DND-41 (cell line): ENCODE measurements at places on chromosomes 16 and 17.

DNA sequence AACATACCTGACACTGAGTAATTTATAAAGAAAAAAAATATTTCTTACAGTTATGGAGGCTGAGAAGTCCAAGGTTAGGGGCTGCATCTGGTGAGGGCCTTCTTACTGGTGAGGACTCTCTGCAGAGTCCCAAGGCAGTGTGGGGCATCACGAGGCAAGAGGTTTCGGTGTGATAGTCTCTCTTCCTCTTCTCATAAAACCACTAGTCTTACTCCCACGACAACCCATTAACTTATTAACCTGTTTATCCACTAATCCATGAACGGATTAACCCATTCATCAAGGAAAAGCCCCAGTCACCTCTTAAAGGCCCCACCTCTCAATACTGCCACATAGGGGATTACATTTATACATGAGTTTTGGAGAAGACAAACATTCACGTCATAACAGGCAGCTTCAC lies 20.1 kb downstream of the CIITA start:
- H3K36me3 ChIP-seq, result no peaks in the 10 kb centered on the region
- no peak overlapping the region for H3K27ac ChIP-seq
- no peaks in the 10 kb centered on the region for H3K4me1 ChIP-seq
- H3K27me3 ChIP-seq, result no peaks in the 10 kb centered on the region

GRCh38 chr16:85520853-85521521 lies 92.1 kb upstream of the GSE1 start:
- no peak overlapping the region for H3K4me3 ChIP-seq
- H3K36me3 ChIP-seq, result no peaks in the 10 kb centered on the region
- no peak overlapping the region for H3K27ac ChIP-seq

DNA sequence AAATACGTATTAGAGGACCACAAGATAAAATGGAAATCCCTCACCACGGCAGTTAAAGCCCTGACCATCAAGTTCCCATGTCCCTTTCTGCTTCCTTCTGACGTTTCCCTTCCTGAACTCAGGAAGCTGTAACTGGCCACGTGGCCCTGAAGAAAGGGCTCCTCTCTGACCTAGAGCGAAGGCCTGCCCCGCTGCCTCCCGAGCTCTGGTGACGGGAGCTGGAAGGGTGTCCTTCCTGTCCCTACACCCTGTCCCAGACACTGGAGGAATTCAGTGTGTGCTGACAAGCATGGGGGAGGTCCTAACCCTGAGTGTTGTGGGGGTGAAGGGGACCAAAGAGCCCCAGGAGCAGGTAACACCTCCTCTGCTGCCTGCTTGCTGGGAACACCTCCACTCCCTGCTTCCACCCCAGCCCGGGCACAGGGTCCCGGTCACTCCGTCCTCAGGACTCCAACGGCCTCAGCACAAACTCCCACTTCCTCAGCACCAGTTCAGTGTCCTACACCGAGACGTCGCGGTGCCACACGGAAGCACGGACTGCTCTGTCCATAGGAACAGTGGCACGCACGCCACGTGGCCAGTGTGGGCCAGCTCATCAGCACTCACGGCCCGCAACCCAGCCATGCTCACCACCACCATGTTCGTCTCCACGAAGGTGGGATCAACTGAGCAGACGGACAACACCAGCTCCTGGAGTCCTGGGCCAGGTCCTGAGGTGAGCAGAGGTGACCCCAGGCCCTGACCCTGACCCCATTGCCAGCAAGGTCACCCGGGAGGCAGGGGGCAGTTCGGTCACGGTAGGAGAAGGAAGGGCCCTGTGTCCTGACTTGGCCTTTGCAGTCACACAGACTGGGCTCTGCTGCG lies 16.9 kb downstream of the TMEM235 start:
- no peak overlapping the region for H3K4me3 ChIP-seq
- DNase-seq, result no peak
- no peaks in the 10 kb centered on the region for H3K27me3 ChIP-seq
- H3K4me1 ChIP-seq, result peaks cover 31% of the 10 kb centered on the region

GRCh38 chr17:51813140-51813783 lies 345.3 kb downstream of the CA10 start:
- H3K36me3 ChIP-seq, result no peaks in the 10 kb centered on the region
- DNase-seq, result no peak
- no peaks in the 10 kb centered on the region for H3K4me1 ChIP-seq
- peaks cover 5% of the 10 kb centered on the region for H3K27me3 ChIP-seq

DNA sequence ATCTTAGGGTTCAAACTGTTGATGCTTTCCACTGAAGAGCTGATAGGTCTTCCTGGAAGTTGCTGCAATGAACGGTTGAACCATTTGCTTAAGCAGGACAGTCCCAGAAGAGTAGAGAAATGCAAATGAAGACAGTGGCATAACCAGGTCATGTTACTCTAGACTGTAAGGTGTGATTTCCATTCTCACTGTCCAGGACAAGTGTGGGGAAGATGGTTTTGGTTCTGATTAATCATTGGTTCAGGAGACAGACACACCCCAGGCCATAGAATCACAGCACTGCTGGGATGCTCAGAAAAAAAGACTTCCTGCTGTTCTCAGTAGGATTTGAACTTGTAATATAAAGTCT lies 34.8 kb upstream of the XYLT2 start:
- no peaks in the 10 kb centered on the region for H3K36me3 ChIP-seq
- DNase-seq, result no peak
- H3K27me3 ChIP-seq, result peaks cover 21% of the 10 kb centered on the region
- H3K4me1 ChIP-seq, result no peaks in the 10 kb centered on the region

DNA sequence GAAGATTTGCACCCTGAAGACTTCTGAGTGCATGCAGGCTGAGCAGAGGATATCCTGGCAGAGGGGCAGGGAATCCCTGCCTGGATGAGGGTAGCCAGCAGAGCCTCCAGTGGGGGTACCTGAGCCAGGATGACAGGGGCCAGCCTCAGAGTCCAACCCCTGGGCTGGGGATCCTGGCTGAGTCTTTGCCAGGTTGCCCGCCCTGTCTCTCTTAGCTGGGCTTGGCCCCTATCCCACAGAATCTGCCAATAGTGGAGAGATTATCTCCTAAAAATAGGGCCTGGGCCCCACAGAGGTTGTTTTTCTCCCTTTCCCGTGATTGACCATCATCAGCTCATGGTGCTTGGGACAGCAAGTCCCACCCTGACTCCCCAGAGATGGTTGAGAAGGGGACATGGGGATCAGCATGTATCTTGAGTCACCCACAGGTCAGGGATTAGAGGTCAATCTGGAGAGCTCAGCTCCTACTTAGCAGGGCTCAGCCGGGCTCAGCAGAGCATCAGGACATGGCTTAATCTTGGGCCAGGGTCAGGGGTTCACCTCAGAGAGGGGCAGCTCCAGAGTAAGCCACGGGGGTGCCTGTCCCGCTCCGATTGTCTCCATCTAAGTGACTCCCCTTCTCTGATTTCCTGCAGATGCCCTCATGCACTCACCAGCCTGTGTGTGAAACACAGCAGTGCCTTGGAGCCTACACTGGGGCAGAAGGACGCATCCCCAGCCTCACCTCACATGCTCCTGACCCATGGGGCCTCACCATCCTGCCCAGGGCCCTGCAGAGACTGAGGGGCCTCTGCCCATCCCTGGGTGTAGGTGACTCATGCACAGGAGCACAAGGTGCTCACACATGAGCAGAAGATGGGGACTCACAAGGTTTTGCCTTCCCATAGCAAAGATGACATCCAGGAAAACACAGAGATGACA lies 11.5 kb downstream of the CDH16 start:
- no peak overlapping the region for H3K4me3 ChIP-seq
- no peaks in the 10 kb centered on the region for H3K27me3 ChIP-seq
- H3K4me1 ChIP-seq, result no peaks in the 10 kb centered on the region
- DNase-seq, result no peak
- H3K36me3 ChIP-seq, result no peaks in the 10 kb centered on the region

GRCh38 chr17:19317359-19318095 lies 45.0 kb downstream of the B9D1 start:
- no peaks in the 10 kb centered on the region for H3K36me3 ChIP-seq
- H3K4me3 ChIP-seq, result no peak overlapping the region
- H3K4me1 ChIP-seq, result no peaks in the 10 kb centered on the region

DNA sequence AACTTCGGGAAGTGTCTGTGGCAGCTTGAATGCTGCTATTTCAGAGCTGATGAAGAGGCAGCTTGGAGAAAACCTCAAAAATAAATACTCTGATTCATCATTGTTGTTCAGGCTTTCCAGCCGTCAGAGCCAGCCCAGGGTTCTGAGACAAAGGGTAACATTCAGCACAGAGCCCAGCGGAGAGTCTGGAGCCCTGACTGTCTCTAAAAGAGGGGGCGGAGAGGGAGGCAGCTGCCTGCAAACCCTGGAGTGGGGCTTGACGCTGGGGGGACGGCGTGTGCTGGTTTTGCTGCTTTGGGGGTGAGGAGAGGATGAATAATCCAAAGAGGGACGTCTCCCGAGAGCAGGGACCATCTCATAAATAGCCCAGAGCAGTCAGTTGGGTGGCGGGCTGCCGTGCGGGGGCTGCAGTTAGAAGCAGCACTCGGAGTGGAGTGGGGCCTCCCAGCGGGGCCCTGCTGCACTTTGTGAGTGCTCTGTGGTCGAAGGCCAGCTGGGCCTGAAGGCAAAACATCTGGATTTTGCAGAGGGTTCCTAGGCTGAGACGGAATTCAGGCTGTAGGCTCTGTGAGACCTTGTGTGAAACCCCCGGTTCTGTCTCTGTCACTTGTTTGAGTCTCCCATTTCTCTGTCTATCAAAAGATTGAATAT lies 237.8 kb downstream of the PRKCA start:
- H3K4me1 ChIP-seq, result peaks cover 87% of the 10 kb centered on the region
- H3K4me3 ChIP-seq, result no peak overlapping the region
- H3K27me3 ChIP-seq, result no peaks in the 10 kb centered on the region

DNA sequence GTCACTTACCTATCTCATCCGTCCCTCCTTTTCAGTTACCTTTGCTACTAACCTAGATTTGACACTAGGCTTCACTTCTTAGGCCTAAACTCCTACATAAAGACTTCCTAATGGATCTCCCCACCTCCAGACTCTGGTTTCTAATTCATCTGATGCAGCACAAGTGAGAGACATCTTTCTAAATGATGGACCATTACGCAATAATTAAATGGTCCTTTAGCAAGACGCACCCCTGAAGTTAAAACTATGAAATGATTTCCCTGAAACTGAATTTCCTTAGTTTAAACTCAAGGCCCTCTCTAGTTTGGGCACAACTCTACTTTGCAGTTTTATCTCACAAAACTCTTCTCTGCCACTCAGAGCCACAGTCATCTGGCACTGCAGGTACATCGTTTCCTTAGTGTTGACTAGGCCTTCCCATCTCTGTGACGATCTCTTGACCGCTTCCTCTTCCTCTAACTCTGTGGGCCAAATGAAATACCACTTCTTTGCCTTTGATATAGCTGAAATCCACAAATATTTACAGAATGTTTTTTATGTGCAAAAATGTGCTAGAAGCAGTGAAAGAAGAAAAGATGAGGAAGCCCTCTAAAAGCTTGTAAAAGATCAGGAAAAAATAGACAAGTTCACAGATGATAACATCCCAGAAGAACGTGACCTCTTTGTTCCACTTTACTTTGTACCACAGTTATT lies 3.3 kb downstream of the SYNRG start:
- H3K4me1 ChIP-seq, result peaks cover 52% of the 10 kb centered on the region
- peak overlapping the region; percentile 84 for H3K27ac ChIP-seq
- H3K36me3 ChIP-seq, result peaks cover 14% of the 10 kb centered on the region
- DNase-seq, result peak; percentile 66
- H3K27me3 ChIP-seq, result no peaks in the 10 kb centered on the region

DNA sequence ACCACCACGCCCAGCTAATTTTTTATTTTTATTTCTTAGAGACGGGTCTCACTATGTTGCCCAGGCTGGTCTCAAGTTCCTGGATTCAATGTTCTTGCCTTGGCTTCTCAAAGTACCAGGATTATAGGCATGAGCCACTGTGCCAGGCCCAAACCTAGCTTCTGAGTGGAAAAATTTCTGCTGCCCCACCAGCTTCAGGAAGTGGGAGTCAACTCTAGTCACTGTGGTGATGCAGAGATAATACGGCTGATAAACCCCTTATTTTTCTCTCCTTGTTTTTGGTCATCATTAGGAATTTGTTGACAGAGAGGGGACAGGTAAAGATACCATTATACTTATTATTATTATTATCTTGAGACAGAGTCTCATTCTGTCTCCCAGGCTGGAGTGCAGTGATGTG lies 27.8 kb upstream of the PHOSPHO1 start:
- H3K27ac ChIP-seq, result no peak overlapping the region
- no peaks in the 10 kb centered on the region for H3K4me1 ChIP-seq
- H3K27me3 ChIP-seq, result no peaks in the 10 kb centered on the region
- no peaks in the 10 kb centered on the region for H3K36me3 ChIP-seq
- no peak overlapping the region for H3K4me3 ChIP-seq
- DNase-seq, result no peak

- peaks cover 11% of the 10 kb centered on the region for H3K36me3 ChIP-seq
- H3K27me3 ChIP-seq, result no peaks in the 10 kb centered on the region
- DNase-seq, result no peak
- no peak overlapping the region for H3K4me3 ChIP-seq
- H3K27ac ChIP-seq, result peak overlapping the region; percentile 13
These were observed 1.2 kb upstream of the NR1D1 start for GRCh38 chr17:40101367-40102210.

DNA sequence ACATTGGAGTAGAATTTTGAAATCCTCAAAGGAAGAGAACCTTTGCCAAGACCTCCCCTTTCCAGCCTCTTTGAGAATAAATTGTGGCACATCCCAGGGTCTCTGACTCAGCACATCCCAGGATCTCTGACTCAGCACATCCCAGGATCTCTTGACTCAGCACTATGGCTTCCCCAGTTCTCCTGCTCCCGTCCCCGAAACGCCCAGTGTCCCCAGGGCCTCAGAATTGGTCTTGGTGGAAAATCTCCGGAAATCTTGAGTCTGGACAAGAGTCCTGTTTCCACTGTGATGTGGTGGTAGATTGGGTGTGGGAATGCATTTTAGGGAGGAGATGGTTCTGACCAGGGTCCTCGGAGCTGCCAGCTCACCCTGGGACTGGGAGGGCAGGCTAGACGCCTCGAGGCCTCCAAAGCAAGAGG lies 19.2 kb downstream of the PLXDC1 start:
- H3K4me1 ChIP-seq, result no peaks in the 10 kb centered on the region
- H3K27me3 ChIP-seq, result no peaks in the 10 kb centered on the region
- no peak overlapping the region for H3K4me3 ChIP-seq

GRCh38 chr17:61335845-61336655 lies 63.6 kb upstream of the TBX2 start:
- no peak for DNase-seq
- no peaks in the 10 kb centered on the region for H3K27me3 ChIP-seq
- no peak overlapping the region for H3K27ac ChIP-seq
- no peaks in the 10 kb centered on the region for H3K4me1 ChIP-seq

- no peaks in the 10 kb centered on the region for H3K4me1 ChIP-seq
- no peaks in the 10 kb centered on the region for H3K27me3 ChIP-seq
- peaks cover 99% of the 10 kb centered on the region for H3K36me3 ChIP-seq
- no peak overlapping the region for H3K4me3 ChIP-seq
These were observed 13.6 kb downstream of the CTU2 start for GRCh38 chr16:88719933-88720296.

GRCh38 chr17:15436473-15437302 lies 30.7 kb downstream of the CDRT4 start:
- H3K36me3 ChIP-seq, result no peaks in the 10 kb centered on the region
- peaks cover 8% of the 10 kb centered on the region; the same call in 1 of the 2 replicates for H3K4me1 ChIP-seq
- H3K4me3 ChIP-seq, result no peak overlapping the region
- H3K27me3 ChIP-seq, result no peaks in the 10 kb centered on the region
- DNase-seq, result peak; percentile 67

GRCh38 chr17:73939806-73940205 lies 263.7 kb upstream of the RPL38 start:
- H3K27ac ChIP-seq, result no peak overlapping the region
- H3K4me1 ChIP-seq, result no peaks in the 10 kb centered on the region
- DNase-seq, result no peak
- H3K36me3 ChIP-seq, result no peaks in the 10 kb centered on the region
- peaks cover 16% of the 10 kb centered on the region for H3K27me3 ChIP-seq
- no peak overlapping the region for H3K4me3 ChIP-seq

GRCh38 chr16:69613378-69614154 lies 47.8 kb downstream of the NFAT5 start:
- H3K4me3 ChIP-seq, result no peak overlapping the region
- no peaks in the 10 kb centered on the region for H3K4me1 ChIP-seq
